ENCODE measurements at places on chromosomes 13 and 19.
A peak's percentile ranks its signal among the peaks of the same experiment; 100 is the strongest.

DNA sequence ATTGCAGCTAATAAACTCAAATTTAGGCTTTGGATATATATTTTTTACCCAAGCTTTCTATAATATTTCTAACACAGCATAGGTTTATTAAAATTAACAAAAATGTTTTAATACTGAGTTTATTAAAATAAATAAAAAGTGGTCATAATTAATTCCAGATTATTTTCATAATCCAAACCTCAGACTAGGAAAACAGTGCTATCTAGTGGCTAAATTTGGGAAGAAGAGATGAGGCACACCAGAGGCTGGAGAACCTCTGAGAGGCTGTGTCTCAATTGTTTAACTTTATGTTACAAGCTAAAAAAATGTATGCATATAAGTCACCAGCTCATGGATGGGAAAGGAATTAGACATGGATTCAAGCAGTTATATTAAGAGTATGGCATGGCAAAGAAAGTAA is 392.5 kb downstream of the DIAPH3 start:
- DNase-seq = no peak

- no peak for DNase-seq
Observed at GRCh38 chr13:100890645-100891044, 216.1 kb upstream of the TMTC4 start.

DNA sequence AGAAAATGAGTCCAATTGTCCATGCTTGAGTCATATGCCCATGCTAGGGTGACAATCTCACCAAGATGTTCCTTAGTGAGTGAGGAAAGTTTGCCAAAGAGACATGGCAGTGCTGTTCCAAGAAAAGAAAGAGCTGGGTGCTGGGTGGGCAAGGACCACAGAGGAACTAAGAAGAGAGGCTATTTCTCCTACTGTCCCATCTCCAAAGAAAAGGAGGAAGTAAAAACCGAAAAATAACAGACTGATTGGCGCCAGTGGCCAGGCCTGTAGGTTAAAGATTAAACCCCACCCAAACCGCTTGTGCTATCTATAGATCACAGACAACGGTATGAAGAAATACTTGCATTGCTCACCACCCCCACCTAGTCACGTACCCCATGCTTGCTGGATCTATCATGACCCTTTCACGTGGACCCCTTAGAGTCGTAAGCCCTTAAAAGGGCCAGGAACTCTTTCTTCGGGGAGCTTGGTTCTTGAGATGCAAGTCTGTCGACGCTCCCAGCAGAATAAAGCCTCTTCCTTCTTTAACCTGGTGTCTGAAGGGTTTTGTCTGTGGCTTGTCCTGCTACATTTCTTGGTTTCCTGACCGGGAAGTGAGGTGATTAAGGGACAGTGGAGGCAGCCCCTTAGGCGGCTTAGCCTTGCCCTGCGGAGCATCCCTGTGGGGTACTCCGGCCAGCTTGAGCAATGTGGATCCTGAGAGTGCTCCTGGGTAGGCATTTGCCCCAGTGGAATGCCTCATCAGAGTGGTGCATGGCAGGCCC is 606.5 kb downstream of the UQCRFS1 start:
- DNase-seq = no peak

DNA sequence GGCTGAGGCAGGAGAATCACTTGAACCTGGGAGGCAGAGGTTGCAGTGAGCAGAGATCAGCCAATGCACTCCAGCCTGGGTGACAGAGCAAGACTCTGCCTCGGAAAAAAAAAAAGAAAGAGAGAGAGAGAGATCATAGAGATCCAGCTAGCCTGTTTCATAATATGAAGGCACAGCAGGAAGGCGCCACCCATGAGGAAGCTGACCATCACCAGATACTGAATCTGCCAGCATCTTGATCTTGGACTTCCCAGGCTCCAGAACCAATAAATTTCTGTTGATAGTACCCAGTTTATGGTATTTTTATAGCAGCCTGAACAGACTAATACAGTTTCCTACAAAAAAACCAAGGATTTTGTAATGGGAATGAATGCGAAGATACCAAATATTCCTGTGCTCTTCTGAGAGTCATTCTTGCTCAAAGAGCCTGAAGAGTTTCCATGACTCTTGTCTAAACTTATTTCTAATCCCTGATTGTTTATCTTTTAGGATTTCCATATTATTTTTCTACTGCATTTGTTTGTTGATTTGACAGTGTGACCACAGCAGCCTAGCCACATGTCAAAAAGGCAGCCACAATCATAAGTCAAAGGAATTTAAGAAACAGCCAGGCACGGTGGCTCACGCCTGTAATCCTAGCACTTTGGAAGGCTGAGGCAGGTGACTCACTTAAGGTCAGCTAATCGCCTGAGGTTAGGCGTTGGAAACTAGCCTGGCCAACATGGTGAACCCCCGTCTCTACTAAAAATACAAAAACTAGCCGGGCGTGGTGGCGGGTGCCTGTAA is 37.7 kb upstream of the PDCD5 start:
- no peak for DNase-seq

GRCh38 chr13:110323172-110323891 is 16.2 kb downstream of the COL4A2 start:
- peak; percentile 72 for DNase-seq

- DNase-seq = no peak
Observed at GRCh38 chr13:75316427-75316826, 165.5 kb downstream of the TBC1D4 start.

DNA sequence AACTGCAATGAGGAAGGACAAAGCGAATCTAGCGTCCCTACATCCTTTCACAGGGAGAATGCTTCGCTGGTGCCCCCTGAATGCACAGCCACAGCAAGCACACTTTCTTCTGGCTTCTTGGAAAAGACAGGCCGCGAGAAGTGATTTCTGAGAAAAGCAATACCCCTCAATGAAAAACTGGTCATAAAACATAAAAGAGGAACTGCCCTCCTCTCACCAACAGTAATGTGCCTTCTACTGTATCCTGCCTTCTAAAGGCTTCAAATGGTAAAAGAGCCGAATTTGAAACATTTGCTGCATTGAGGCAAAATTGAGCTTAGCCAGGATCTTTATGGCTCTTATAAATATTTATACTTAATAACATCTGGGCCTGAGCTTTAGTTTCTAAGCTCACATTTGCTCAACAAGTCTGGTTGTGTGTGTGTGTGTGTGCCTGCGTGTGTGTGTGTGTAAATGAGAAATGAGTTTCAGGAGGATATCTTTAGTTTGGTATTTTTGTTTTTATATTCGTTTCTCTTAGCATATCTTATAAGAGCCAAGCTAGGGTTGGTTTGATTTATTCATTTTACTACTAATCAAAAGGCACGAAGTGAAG is 246.1 kb upstream of the MAB21L1 start:
- no peak for DNase-seq

GRCh38 chr19:44947041-44947581 is 1.3 kb downstream of the APOC2 start:
- no peak for DNase-seq

DNA sequence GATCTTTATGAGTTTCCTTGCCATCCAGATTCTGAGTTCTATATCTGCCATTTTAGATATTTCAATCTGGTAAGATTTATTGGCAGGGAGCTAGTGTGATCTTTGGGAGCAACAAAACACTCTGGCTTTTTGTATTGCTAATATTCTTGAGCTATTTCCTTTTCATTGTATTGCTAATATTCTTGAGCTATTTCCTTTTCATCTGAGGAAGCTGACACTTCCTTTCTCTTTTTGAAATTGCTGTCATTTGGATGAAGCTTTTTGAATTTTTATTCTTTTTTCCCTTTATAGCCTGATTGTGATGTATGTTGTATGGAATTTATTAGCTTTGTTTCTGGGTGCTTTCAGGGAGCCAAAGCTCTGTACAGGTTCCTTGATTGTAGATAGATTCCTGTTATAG is 873.5 kb upstream of the ATXN8OS start:
- no peak for DNase-seq

GRCh38 chr13:77820431-77821149 is 98.0 kb downstream of the EDNRB start:
- DNase-seq = no peak

- DNase-seq = no peak
Observed at GRCh38 chr19:23972161-23972560, 57.5 kb downstream of the ZNF726 start.

DNA sequence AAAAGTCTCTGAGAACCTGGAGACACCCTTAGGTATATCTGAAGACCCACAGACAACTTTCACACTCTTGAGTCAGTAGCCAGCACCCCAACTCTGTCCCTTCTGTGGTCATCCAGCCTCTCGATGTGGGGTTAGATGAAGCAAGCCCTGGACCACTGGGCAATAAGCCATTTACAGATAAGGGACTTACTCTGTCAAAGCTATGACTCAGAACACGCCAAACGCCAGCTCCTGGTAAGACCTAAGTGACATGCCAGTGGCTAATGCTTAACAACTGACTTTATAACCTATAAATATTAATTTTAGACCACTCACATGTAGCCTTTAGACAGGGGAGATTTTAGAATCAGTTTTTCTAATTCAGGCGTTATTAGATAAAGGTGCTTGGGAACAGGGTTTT is 85.7 kb downstream of the SHISA2 start:
- no peak for DNase-seq

- DNase-seq = no peak
Observed at GRCh38 chr13:54511366-54511765, 1482.8 kb downstream of the OLFM4 start.

GRCh38 chr13:46367617-46368327 is 19.3 kb downstream of the RUBCNL start:
- no peak for DNase-seq

GRCh38 chr13:38417727-38418126 is 68.1 kb downstream of the UFM1 start:
- no peak for DNase-seq

DNA sequence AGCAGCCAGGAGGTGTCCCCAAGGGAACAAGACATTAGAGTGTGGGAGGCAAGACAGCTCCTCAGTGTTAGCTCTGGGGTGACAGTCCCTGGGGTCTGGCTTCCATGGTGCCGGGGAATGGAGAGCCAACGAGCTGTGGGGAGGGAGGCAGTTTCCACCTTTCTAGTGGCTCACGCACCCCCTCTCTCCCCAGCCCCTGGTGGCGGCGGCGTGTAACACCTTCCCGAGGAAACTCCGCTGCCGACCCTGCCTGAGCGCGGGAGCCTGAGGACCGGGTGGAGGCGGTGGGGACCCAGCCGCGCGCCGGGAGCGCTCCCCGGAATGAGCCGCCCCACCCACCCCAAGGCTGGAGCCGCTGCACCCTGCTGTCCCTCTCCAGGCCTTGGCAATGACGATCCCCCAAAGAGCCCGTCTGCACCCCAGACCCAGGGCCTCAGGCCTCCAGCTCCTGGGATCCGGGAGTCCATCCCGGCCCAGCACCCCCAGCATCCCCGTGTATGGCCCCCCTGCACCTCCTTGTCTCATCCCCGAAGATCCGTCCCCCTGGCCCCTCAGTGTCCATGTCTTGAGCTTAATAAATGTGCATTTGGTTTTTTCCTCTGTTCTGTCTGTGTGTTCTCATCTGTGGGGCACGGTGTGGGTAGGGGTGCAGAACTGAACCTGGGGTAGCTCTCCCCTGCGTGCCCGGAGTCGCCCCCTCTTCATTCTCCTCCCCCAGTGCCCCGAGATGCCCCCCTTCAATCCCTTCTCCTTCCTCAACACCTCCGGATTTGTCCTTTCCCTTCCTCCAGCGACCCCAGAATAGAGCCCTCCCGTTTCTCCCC is 622 bp upstream of the FXYD5 start:
- DNase-seq = no peak

- no peak for DNase-seq
Observed at GRCh38 chr13:49760558-49760957, 31.9 kb downstream of the KPNA3 start.

GRCh38 chr13:58480061-58480460 is 848.5 kb downstream of the PCDH17 start:
- DNase-seq = no peak

DNA sequence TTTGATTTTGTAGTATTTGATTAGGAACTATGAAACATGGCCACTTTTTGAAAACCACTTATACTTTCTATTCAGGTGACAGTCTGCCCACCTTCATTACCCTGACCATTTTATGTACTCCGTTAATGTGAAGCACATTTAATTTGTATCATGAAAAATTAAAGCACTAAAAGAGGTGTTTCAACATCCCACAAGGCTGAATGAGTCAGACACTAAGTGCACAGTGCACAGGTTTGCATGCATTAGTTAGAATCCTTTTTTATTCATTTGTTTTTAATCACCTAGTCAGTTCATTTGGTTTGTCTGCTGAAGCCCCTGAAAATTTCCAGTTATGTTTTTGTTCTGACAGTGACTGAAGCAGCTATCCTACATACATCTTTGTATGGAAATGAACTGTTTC is 271.0 kb downstream of the SLITRK5 start:
- DNase-seq = no peak

GRCh38 chr13:48263196-48263595 is 30.2 kb downstream of the ITM2B start:
- no peak for DNase-seq

- no peak for DNase-seq
Observed at GRCh38 chr13:31267126-31267784, 67.5 kb downstream of the B3GLCT start.

- DNase-seq = no peak
Observed at GRCh38 chr13:50843257-50844083, at the start of gene DLEU7. DLEU7 (minus strand) TSS chr13:50843692; CDS start chr13:50843646, 46 bp downstream.

- DNase-seq = no peak
Observed at GRCh38 chr19:38580080-38580479, 37.7 kb downstream of the MAP4K1 start.

DNA sequence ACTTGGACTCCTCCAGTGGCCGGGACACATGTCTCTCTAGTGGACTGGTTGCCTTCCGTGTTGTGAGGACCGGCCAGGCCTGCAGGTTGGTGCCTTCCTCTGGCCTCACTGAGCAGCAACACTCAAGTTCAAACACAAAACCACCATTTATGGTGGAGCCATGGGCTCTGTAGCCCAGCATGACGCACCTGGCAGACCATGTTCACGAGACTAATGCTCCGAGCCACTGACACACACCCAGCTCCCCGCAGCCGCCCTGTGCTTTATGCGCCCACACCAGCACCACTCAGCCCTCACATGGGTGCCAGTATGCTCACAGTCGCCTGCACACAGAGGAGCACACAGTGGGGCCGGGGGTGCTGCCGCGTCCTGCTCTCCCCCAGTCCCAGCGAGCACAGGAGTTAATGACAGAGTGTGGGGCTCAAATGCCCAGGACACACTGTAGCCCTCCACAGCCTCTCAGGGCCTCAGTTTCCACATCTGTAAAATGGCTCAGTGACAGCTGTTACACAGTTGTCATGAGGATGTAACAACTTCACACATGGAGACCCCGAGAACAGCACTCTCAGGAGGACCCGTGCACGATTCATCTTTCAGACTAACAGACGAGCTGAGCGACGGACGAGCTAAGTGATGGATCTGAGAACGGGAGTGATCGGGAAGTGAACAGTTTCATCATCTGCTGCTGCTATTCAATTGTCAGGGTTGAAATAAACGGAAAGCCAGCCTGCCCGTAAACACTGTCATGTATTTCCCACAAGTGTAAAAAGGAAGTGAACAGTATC is 7.8 kb downstream of the GAS6 start:
- no peak for DNase-seq

Data from GM04504 (cell line).